NCI-H1417 treated with DMSO at 0.1 percent for 48 hours (cell line): ENCODE measurements at places on chromosomes 7 and 10.

GRCh38 chr10:122044713-122045112 lies 55.8 kb downstream of the TACC2 start:
- DNase-seq, result no peak

DNA sequence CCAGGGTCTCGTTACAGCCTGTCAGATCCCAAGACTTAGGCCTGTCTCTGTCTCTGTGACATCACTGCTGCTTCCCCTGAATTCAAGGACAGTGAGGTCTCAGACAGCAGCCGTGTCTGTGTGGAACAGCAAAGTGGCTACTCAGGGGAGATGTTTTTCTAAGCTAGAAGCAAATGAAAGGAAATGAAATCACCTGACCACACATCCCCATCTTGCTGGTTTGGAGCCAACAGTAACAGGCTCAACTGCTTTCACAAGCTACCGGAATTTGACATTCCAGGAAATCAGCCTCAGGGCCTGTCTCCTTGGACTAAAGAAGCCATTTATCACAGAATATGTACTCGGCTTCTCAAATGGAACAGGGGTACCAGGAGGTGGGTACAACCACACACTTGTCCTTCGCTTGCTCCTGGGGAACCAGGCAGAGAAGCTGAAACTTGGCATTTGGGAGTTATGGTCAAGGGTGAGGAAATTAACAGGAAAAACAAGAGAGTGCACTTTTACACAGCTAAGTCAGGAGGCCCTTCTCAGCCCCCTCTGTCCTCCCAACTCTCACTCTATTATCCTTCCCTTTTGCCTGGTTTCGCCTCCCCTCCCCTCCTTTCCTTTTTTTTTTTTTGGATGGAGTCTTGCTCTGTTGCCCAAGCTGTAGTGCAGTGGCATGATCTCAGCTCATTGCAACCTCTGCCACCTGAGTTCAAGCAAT lies 73.2 kb downstream of the SPDYE5 start:
- DNase-seq, result no peak

DNA sequence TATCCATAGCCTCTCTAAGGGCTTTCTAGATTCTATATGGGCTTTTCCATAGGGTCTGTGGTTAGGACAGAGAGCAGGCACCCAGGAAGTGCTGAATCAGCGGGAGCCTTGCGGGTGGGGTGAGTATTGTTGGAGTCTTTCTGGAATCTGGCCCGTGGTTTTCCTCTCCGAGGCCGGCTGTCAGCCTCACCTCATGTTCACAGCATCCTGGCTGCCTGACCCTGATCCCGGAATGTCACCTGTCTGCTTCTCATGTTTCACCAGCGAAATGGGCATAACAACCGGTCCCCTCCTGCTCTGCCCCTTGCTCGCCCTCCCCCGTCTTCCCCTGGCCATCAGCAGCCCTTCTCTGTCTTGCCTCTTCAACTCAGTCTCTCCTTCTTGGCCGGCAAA lies 36.5 kb downstream of the DDIT4 start:
- DNase-seq, result no peak

- DNase-seq, result no peak
Observed at GRCh38 chr7:137337902-137338301, 5.6 kb downstream of the PTN start.

GRCh38 chr10:91032611-91033206 lies 111.8 kb upstream of the ANKRD1 start:
- DNase-seq, result no peak

- no peak for DNase-seq
Observed at GRCh38 chr10:42982891-42983506, 93.9 kb upstream of the RET start.

DNA sequence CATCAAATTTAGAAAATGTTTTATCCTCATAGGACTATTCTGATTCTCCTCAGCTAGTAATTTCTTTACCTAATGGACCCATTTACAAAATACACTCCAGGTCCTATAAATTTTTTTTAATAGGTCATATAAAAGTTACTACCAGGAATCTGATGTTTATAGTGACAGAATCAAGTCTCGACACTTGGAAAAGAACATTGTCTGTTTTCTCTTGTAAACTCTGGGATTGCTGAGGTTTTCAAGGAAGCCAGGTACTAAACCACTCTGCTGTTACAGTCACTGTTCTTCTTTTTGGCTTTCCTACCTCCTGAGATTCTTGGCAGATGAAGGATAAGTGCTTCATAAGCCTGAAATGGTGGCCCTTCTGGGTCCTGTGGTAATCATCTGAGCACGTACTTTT lies 493.1 kb downstream of the AUTS2 start:
- DNase-seq, result no peak

DNA sequence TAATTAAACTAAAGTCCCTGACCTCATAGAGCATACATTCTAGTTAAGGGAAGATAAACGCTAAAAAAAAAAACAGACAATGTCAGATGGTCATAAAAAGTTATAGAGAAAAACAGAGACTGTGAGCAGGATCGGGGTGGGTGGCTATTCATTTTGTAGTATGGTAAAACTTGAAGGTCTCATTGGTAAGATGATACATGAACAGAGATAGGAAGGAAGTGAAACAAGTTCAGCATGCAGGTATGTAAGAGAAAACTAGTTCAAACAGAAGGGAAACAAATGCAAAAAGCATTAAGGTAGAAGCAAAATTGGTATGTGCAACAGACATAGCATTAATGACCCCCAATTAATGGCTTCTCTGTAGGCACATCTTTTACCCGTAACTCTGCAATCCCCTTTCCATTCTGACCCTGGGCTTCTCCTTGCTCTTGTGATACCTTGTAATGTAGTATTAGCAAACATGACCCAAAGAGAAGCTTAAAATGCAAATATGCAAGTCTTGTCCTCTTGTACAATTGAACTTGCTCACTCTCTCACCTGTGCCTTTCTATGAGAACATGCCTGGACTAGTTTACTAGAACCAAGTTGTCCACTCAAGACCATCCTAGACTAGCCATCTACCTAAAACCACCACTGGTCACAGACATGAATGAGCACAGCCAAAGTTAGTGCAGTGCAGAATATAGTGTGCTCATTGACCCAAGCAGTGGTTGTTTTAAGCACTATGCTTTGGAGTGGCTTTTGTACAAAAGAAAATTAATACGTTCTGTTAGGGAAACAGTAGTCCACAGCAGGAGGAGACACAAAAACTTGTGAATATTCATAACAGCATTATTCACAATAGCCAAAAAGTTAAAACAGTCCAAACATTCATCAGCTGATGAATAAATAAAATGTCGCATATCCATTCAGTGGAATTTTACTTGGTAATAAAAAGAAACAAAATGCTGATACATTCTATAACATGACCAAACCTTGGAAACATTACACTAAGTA lies 57.0 kb downstream of the BRAF start:
- DNase-seq, result no peak

- no peak for DNase-seq
Observed at GRCh38 chr7:37756797-37757551, 73.4 kb downstream of the GPR141 start.

DNA sequence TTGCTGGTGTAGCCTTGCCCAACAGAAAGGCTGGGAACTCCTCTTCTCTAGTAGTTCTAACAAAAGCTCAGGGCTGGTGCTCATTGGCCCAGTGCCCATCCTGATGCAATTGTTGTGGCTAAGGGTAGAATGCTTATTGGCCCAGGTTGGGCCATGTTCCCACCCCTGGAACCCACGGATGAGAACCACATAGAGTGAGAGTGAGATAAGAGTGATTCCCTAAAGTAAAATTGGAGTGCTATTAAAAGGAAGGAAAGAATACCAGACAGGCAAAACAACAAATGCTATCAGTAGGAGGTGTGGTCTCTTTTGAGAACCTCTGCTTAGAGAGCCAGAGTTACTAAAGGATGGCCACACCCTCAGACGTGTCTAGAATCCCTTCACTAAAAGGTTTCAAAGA lies 49.2 kb downstream of the LGI1 start:
- no peak for DNase-seq

DNA sequence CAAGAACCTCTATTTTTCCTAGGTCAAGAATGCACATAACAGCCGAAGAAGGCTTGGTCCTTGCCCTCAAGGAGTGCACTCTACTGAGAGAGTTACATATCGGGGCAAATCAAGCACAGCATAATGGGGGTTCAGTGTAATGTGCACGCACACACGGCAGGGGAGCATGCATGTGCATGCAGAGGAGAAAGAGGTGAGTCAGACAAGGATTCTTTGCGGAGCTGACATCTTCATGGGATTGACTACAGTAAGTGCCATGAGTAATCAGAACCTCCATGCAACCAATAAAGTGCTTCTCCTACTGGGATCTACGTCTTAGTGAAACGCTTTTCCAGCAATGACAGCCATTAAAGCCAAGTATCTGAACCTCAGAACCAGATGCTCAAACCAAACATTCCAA lies 123.6 kb downstream of the RNF216 start:
- DNase-seq, result no peak

DNA sequence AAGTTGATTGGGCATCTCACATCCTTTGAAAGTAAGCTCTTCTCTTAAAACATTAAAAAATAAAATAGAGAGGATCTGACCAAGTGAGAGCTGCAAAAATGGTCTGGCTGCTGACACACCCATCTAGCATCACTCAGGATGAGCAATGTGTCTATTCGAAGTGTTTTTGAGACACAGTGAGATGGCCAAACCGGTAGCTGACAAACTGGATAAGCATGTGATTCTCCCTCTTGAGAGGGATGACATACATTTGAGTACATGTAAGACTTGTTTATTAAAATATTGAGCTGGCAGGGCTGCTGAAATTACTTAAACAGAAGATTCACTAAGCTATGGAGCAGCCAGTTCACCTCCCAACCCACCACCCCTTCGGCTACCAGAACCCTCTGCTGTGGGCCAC lies 333.9 kb downstream of the ADRA2A start:
- DNase-seq, result no peak

- DNase-seq, result no peak
Observed at GRCh38 chr10:72784551-72785351, 92.8 kb downstream of the MCU start.

DNA sequence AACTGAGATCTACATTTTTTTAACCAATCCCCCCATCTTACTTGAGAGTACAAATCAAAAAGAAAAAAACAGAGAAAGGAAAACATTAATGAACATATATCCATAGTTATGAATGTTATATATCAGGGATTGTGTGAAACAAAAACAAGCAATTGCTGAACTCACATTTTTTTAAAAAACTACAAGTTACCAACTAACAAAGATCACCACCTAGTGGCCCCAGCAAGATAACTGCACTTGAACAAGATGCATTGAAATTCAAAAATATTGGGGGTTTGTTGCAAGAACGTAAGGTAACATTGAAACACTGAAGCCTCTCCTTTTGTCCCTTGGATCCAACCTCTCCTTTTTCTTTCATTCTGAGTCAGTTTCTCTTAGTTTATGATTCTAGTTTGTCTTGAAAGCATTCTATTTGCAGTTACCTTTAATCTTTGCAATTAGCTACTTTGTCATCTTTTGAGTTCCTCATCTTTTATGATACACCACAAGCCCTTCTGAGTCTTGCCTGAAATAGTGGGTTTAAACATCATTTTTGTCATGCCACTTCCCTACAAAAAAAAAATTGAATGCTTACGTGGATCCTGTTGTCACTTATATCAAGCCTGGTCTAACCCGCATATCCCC lies 87.3 kb upstream of the TES start:
- no peak for DNase-seq

DNA sequence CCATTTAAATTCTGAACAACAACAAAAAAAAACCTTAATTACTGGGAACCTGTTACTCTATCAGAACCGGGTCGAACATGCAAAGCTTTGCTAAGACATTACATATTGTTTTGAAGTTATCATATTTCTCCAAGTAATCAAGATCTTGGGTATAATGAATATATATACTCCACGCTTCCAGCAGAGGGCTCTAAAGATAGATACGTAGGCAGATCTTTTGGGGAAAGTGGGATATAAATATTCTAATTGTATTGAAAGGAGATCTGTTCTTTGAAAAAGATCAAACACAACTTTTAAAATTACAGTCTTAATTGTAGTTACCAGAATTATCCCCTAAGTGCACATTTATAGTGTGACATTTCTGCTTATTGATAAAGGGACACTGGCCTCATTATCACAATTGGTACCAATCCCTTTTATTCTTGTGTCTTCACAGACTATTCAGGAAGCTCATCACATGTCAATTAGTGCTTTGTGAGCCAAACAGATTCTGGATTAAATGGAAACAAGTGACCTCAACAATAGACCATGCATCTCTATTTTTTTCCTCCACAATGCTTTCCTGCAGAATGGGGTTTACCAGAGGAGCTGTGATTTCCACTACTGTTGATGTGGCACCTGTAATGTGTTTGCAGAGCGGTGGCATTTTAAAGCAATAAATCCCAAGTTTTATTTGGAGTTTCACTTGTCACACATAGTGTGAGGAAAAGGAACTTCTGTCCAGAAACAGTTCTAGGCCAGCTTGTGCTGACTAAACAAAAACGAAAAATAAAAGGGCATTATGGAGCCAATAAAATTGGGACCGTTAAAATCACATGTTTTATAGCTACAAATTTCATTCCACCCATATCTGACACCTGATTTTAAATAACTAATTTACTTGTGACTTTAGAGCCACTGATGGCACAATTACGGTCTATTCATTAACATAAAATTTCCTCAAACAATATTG lies 122.4 kb downstream of the CTTNBP2 start:
- DNase-seq, result no peak

DNA sequence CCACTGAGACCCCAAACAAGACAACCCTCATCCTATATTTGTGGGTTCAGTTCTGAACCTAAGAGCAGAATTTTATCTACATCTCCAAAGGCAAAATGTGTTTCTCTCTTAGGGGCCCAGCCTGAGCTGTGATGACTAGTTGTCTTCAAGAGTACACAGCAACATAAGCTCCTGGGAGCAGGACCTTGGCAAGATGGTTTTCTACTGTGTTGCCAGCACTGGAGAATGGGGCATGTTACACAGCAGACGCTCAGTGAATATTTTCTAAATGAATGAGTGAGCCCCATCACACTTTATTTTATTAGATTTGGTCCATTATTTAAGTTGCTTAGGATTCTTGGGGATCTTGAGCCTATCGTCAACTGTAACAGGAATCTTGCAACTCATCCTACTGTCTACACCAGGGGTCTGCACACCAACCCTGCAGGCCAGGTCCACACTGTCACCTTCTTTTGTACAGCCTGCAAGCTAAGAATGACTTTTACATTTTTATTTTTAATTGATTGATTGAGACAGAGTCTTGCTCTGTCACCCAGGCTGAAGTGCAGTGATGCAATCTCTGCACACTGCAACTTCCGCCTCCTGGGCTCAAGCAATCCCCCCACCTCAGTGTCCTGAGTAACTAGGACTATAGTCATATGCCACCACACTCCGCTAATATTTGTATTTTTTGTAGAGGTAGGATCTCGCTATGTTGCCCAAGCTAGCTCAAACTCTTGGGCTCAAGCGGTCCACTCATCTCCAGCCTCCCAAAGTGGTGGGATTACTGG lies 347.1 kb downstream of the FGFR2 start:
- DNase-seq, result no peak

DNA sequence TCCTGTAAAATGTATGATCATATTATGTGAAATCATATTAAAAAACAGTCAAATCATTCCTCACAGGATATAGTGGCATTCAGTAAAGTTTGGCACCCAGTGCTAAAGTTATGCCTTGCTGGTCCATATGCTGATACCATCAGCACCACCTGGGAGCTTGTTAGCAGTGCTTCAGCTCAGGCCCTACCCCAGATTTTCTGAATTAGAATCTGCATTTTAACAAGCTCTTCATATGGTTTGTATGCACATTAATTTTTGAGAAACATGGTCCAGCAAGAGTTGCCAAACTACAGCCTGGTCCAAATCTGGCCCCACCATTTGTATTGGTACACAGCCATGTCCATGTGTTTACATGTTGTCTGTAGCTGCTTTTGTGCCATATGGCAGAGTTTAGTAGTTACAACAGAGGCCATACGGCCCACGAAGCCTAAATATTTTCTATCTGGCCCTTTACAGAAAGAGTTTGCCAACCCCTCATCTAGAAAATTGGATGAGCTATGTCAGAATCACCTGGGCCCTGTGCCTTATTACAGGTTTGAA lies 30.1 kb downstream of the RAB18 start:
- DNase-seq, result no peak
